Subcutaneous adipose tissue (tissue), 4 donors: ENCODE measurements at places on chromosomes 11 and 22. TPM values are rescaled to one million over a fixed set of nuclear protein-coding genes. Genes with fewer than 3 reads are reported as not detected.

The PLEKHB1 gene
- total RNA-seq = not detected

The FAM83F gene
- 6.8 TPM for total RNA-seq

The SLC16A8 gene
- not detected for total RNA-seq

The MFRP gene
- not detected for total RNA-seq

The LIF gene
- total RNA-seq = 0.82 TPM

The ZBTB3 gene
- total RNA-seq = 3.9 TPM

The CASP1 gene
- total RNA-seq = 39.9 TPM

The BRSK2 gene
- 0.49 TPM for total RNA-seq

The RFPL1 gene
- total RNA-seq = not detected

The TCIRG1 gene
- 138 TPM for total RNA-seq

The IFT27 gene
- total RNA-seq = 14.5 TPM

The NAP1L4 gene
- 108 TPM for total RNA-seq

The NCAPH2 gene
- 24.3 TPM for total RNA-seq

The TMEM86A gene
- total RNA-seq = 11.9 TPM

The OR6A2 gene
- 0.33 TPM for total RNA-seq

The MUC6 gene
- not detected for total RNA-seq

The DEUP1 gene
- total RNA-seq = not detected

The NADSYN1 gene
- 44.0 TPM for total RNA-seq

The SLN gene
- not detected for total RNA-seq

The LINC01488 gene
- not detected for total RNA-seq

The DBX1 gene
- total RNA-seq = not detected

The FAM180B gene
- 2.2 TPM for total RNA-seq

The FXYD6 gene
- total RNA-seq = 20.0 TPM

The TPH1 gene
- 0.17 TPM for total RNA-seq

The LRRC4C gene
- total RNA-seq = 1.0 TPM

The OSBP2 gene
- 0.49 TPM for total RNA-seq

The MYEOV gene
- 23.6 TPM for total RNA-seq

The SLC5A1 gene
- not detected for total RNA-seq

The PPARA gene
- total RNA-seq = 45.2 TPM

The ST14 gene
- total RNA-seq = 11.2 TPM

The TPBGL gene
- total RNA-seq = not detected

The MS4A4E gene
- total RNA-seq = 4.1 TPM

The OR2AG1 gene
- total RNA-seq = not detected

The INSC gene
- not detected for total RNA-seq

The RABL2B gene
- total RNA-seq = 10.4 TPM

The OVCH2 gene
- not detected for total RNA-seq

The PACS1 gene
- 75.7 TPM for total RNA-seq

The PDGFB gene
- total RNA-seq = 5.8 TPM

The RPL27A gene
- 1,073 TPM for total RNA-seq

The KRTAP5-2 gene
- total RNA-seq = not detected

The EIF3D gene
- 254 TPM for total RNA-seq

The JAML gene
- total RNA-seq = 51.7 TPM

The TMEM45B gene
- total RNA-seq = not detected

The SCGB2A2 gene
- total RNA-seq = not detected

The TRIM68 gene
- 5.4 TPM for total RNA-seq
